ENCODE measurements at places on chromosomes 4 and X. TPM values are rescaled to one million over a fixed set of nuclear protein-coding genes. Genes with fewer than 3 reads are reported as not detected.

DNA sequence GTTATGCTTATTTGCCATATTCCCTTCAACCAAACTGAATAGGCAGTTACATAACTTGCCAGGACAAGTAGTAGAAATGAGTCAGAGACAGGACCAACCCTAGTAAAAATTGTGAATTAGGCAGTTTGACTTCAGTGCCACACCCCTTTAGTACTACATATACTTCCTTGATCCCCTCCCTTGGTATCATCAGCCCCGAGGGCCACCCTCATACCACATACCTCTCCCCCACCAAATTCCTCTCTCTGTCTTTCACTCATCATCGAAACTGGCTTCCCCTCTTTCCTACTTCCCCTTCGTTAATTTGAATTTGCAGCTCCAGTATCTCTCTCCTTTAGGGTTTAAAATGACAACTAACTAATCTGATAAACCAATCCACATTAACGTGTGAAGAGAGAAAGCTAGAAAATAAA, 7.9 kb upstream of the PTPN13 start:
- no peak for DNase-seq

GRCh38 chr4:123443401-123444289, 47.0 kb downstream of the SPRY1 start:
- no peak for DNase-seq

The P2RY8 gene
- polyA plus RNA-seq: not detected

DNA sequence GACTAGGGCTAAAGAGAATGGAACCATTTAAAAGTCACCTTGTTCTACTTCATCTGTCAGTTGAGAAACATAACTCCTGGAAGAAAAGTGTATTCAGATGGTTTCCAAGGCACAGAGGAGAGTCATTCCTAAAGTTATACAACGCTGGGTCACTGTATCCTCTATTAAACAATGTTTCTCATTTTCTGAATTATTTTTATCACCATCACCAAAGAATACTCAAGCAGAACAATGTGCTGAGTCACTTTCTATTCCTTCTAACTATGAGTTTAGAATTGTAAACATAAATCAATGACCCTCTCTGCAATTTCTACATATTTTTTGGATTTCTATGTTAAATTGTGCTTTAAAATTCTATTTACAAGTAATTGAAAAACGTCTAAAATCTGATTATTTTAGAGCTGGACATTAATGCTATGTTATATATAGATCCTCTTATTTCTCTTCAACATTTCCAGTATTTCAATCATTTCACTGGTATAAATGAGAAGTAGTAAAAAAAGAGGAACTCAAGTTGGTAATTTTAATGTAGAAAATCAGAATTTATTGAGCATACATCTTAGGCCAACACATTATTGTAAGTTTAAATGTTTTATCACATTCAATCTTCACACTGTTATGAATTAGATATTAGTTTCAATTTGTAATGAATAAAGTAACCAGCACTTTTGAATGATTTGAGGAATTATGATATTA, 7.5 kb downstream of the DTHD1 start:
- no peak for DNase-seq

GRCh38 chrX:141341341-141341740, 99.0 kb upstream of the SPANXC start:
- DNase-seq: peak; percentile 27

DNA sequence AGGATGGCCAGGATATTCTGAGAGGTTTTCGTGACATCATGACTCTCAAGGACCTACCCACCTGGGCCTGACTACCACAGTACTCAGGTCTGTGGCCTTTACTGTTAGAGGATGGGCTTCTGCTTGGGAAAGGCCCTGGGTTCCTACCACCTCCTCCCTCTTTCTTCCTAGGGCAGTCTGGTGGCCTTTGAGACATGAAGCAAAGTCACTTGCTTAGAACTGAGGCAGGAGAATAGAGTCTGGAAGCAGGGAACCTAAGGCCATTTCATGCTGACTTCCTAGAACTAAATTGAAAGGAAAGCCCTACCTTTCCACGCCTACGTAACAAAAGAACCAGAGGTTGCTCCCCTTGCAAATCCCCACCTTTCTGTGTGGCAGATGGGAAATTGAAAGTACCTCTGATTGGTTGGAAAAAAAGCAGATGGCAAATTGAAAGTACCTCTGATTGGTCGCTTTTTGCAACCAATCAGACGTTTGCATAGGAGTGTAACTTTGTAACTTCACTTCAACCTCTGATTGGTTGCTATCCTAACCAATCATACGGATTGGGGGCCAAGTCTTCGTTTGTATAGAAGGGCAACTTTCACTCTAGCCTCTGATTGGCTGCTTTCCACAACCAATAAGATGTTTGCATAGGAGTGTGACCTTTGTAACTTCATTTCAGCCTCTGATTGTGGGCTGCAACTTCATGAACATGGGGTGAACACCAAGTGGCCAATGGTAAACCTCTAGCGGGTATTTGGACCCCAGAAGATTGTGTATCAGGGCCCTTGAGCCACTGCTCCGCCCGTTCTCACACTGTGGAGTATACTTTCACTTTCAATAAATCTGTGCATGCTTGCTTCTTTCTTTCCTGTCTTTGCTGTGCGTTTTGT, 9.9 kb upstream of the AKAP14 start:
- DNase-seq: no peak

GRCh38 chr4:176238157-176238610, 30.8 kb downstream of the ASB5 start:
- DNase-seq: peak; percentile 42

The VSIG1 gene
- 0.22 TPM for polyA plus RNA-seq

DNA sequence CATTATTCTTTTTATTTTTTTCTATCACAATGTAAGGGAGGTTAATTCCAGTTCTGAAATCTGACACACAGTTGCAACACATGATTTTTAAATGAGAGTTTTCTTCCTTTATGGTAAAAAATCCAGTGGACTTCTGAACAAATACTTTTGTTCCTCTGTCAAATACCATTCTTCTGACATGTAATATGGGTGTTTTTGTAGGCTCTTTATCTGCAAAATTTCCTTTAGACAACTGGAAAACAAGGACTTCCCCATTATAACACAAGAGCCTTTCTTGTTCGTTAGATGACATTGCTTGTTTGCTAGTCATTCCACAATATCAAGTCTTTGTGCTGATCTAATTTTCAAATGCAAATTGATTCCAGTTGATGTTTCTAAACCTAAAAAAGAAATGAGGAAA, 7.7 kb downstream of the FANCB start:
- DNase-seq: no peak

GRCh38 chr4:10160281-10160856, 43.8 kb upstream of the WDR1 start:
- no peak for DNase-seq

DNA sequence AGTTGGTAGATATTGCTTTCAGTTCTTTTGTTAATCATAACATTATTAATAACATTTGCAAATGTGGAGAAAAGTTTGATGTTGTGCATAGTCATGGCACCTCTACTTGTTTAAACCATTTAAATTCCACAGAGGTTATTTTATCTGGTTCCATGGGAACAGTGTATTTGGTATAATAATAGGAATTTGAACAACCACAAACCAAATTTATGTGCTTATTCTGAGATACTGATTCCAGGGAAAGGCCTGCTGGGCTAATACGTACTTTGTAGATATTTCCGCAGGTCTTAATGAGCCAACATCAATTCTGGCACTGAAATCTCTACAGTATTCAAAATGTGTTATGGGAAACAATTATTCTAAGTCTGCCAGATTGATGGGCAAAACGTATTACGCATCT, 319.0 kb downstream of the DKK2 start:
- no peak for DNase-seq

The JCHAIN gene
- 1.1 TPM for polyA plus RNA-seq

GRCh38 chr4:70908993-70909556, 6.9 kb downstream of the MOB1B start:
- DNase-seq: no peak

The PSAPL1 gene
- polyA plus RNA-seq: not detected

- no peak for DNase-seq
Observed at GRCh38 chr4:188430384-188430783, 291.1 kb downstream of the TRIML1 start.

- peak; percentile 3 for DNase-seq
Observed at GRCh38 chr4:84578540-84579402, 4.2 kb upstream of the CDS1 start.

The REELD1 gene
- not detected for polyA plus RNA-seq

The CT45A2 gene
- polyA plus RNA-seq: not detected

DNA sequence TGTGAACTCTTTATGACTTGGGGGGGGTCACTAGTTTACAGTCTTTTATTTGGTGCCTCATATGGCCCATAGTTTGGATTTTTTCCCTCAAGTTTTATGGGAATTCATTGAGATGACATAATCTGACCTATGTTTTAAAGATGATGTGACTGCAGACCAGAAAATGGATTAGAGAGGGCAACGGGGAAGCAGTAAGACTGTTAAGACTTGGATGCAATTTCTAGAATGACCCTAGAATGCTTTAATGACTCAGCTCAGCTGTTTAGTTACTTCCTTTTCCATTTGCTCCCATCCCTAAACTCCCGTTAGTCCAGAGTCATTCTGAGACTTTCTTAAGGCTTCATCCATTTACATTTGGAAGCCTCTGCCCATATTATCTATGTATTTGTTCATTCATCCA, 59.9 kb upstream of the PDGFRA start:
- DNase-seq: no peak

- DNase-seq: no peak
Observed at GRCh38 chr4:3043282-3044020, 30.9 kb downstream of the HTT-AS start.

GRCh38 chr4:54499308-54500074, 158.3 kb upstream of the KIT start:
- no peak for DNase-seq

The TRIM60 gene
- not detected for polyA plus RNA-seq

GRCh38 chr4:153514688-153515426, 48.7 kb downstream of the TMEM131L start:
- no peak for DNase-seq

The TSPAN7 gene
- 0.07 TPM for polyA plus RNA-seq

- DNase-seq: no peak
Observed at GRCh38 chr4:181538431-181538830, 704.8 kb upstream of the TENM3 start.

The SOX3 gene
- polyA plus RNA-seq: not detected

DNA sequence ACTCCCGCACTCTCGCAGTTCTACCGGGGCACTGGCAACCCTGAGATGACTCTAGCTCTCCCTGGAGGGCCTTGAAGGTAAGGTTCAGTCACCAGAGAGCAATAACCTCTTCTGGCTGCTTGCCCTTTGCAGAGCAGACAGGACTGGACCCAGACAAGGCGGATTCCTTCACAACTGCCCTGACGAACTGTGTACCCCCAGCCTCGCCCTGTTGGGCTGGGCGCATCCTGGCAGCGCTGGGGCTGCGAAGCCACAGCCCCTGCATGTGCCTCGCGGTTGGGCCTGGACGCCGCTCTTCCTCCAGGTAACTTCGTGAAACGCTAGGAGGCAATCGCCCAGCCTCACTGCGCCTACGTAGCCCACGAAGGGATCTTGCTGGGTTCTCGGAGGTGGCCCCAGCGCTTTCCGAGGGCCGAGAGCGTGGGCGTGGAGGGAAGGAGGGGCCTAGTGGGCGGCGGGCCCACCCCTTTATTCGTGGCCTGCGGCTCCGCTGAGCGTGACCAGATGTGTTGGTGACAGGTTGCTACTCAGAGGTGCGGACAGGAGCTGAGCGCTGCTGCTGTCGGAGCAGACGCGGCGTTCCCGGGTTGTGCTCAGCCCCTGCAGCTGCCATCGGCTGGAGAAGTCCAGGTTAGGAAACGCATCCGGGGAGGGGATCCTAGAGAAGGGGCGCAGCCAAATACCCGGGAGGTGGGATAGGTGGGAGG, 1.9 kb upstream of the MAMLD1 start:
- no peak for DNase-seq

The DMP1 gene
- polyA plus RNA-seq: not detected

The MAGEE1 gene
- polyA plus RNA-seq: 0.16 TPM

GRCh38 chr4:106036334-106036733, 141.1 kb downstream of the NPNT start:
- no peak for DNase-seq

- no peak for DNase-seq
Observed at GRCh38 chr4:129043523-129043922, 49.8 kb downstream of the SCLT1 start.

- no peak for DNase-seq
Observed at GRCh38 chrX:153496590-153496959, 1.8 kb downstream of the BGN start.

The MAGED4 gene
- polyA plus RNA-seq: 20.6 TPM

DNA sequence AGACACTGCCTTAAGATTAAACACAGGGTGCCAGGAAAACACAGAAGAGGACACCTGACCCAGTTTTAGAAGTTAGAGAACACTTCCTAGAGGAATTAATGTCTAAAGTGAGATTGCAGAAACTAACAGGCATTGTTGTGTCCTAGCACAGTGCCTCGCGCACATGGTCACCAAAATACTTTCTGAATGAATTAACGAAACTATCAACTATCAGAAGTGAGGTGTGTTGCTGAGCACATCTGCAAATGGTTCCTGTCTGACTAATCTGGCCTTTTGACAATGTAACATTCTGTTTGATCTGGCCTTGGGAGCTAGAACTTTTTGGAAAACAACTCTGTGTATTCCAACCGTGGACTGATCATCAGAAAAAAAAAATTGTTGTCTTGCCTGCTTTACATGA, 556.8 kb upstream of the LCORL start:
- DNase-seq: no peak

DNA sequence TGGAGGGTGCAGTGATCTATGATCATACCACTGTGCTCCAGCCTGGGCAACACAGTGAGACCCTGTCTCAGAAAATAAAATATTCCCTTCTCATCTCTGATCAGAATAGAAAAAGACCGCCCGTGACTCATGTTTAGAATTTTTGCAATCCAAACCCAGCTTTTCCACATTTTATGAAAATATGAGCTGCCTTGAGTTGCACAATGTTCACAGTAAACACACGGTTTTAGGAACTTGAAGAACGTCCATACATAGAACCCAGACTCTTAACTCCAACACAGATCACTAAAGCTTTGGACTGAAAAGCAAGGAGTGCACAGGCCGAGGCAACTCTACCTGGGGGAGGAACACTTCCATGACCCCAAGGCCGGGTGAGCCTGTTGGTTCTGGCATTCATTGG, 305.0 kb downstream of the TENM3 start:
- no peak for DNase-seq

DNA sequence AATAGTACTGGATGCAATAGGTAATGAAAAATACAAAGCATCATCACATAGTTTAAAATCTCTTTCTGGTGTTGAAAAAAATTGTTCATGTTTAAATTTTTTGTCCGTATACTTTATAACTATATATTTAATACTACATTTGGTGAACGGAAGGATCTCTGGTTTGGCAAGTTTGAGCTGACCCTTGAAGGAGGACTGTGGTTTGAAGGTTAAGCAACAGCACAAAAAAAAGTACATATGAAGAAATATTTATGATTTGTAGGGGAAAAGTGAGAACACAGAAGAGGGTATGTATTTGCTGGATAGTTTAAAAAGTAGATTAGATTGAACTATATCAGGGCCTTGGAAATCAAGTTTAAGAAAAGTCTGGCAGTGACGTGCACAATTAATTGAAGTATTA, 13.3 kb downstream of the SRP72 start:
- no peak for DNase-seq

DNA sequence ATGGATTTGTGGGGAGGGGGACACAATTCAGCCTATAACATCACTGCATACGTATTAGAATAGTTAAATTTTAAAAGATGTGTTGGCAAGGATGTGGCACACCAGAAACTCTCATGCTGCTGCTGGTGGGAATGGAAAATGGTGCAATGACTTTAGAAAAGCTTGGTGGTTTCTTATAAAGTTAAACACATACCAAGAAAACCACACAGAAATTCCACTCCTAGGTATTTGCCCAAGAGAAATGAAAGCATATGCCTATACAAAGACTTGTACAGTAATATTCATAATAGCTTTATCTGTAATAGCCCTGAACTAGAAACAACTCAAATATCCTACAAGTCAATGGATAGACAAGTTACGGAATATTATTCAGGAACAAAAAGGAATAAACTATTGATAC, 71.3 kb upstream of the PDHA1 start:
- no peak for DNase-seq

All from AG04450 (cell line).